ENCODE measurements at places on chromosomes 3 and 15. TPM values are rescaled to one million over a fixed set of nuclear protein-coding genes. Genes with fewer than 3 reads are reported as not detected.

DNAJC13 gene
- 12.5 TPM for total RNA-seq

NR1I2 gene
- total RNA-seq = not detected

SMAD6 gene
- 21.0 TPM for total RNA-seq

SNTN gene
- total RNA-seq = not detected

ERC2 gene
- not detected for total RNA-seq

MUC4 gene
- 0.07 TPM for total RNA-seq

TRAIP gene
- total RNA-seq = 11.2 TPM

SPINK8 gene
- total RNA-seq = not detected

SYNPR gene
- not detected for total RNA-seq

APOD gene
- 0.87 TPM for total RNA-seq

THBS1 gene
- 51.1 TPM for total RNA-seq

PHC3 gene
- total RNA-seq = 17.1 TPM

FETUB gene
- total RNA-seq = not detected

SH2D7 gene
- not detected for total RNA-seq

ARGFX gene
- not detected for total RNA-seq

ESYT3 gene
- total RNA-seq = 0.70 TPM

AMIGO3 gene
- total RNA-seq = 1.1 TPM

SI gene
- not detected for total RNA-seq

CHRD gene
- 0.39 TPM for total RNA-seq

IFRD2 gene
- 94.6 TPM for total RNA-seq

PLIN1 gene
- total RNA-seq = 0.12 TPM

SLC6A20 gene
- 0.05 TPM for total RNA-seq

OXNAD1 gene
- 9.8 TPM for total RNA-seq

CCDC9B gene
- 18.3 TPM for total RNA-seq
